Renal cortical epithelial cell (primary cell): ENCODE measurements at places on chromosomes 7 and 10. TPM values are rescaled to one million over a fixed set of nuclear protein-coding genes. Genes with fewer than 3 reads are reported as not detected.
A peak's percentile ranks its signal among the peaks of the same experiment; 100 is the strongest.

Gene VSTM2A
- not detected in 2 replicates for total RNA-seq

DNA sequence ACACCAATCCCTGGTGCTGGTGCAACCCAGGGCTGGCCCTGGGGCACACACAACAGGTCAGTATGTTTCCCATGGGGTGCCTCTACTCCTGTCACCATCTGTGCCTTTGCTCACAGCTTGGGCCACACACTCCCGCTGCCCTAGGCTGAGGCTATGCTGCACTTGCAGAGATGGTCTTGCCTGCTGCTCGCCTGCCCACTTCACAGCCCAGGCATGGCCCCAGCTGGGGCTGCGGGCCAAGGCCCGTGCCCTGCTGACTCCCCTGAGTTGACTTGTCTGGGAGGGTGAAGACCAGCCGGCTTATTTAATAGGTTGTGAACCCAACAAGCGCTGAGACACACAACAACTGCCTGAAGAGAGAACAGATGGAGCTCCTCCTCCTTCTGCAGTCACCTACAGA, 184.1 kb downstream of the ZNF33B start:
- DNase-seq = no peak

GRCh38 chr7:95525503-95525902, 39.8 kb downstream of the ASB4 start:
- peak; percentile 31 for DNase-seq

- no peak for DNase-seq
These were observed 36.4 kb downstream of the OR13A1 start for GRCh38 chr10:45278860-45279498.

DNA sequence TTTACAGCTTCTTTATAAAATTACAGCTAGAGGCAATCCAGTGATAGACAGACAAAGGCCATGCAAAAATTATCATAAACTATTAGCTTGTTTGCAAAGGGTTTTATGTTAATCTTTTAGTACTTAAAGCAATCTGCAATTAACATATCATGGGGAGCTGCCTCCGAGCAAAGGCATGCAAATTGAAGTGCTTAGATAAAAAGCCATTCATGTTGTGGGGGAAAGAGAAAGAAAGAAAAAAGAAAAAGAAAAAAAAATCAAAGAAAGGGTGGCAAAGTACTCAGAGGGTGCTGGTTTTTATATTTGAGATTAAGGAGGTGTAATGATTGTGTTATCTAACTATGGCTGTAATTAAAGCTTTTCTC, 799.5 kb downstream of the LRMDA start:
- no peak for DNase-seq
